ENCODE measurements at places on chromosomes 1 and 21. TPM values are rescaled to one million over a fixed set of nuclear protein-coding genes. Genes with fewer than 3 reads are reported as not detected.

SLC9C2 gene
- not detected for total RNA-seq

RAVER2 gene
- total RNA-seq, result 26.6 TPM

BNIPL gene
- 0.13 TPM for total RNA-seq

NES gene
- total RNA-seq, result 287 TPM

DHDDS gene
- 68.2 TPM for total RNA-seq

GSTM4 gene
- 4.0 TPM for total RNA-seq

CD52 gene
- total RNA-seq, result not detected

CD53 gene
- not detected for total RNA-seq

UMODL1 gene
- total RNA-seq, result not detected

FGR gene
- total RNA-seq, result not detected

NEXN gene
- 6.1 TPM for total RNA-seq

ADORA3 gene
- total RNA-seq, result 0.13 TPM

C1orf185 gene
- total RNA-seq, result not detected

SWT1 gene
- total RNA-seq, result 7.2 TPM

OR10Z1 gene
- total RNA-seq, result not detected

KCNJ10 gene
- not detected for total RNA-seq

VANGL2 gene
- not detected for total RNA-seq

CAPN8 gene
- not detected for total RNA-seq

CLIC6 gene
- total RNA-seq, result under 0.01 TPM

IL23R gene
- not detected for total RNA-seq

OR10J1 gene
- not detected for total RNA-seq

DSTYK gene
- total RNA-seq, result 10.6 TPM

HCRTR1 gene
- 0.57 TPM for total RNA-seq

MAPKAPK2 gene
- 29.9 TPM for total RNA-seq

SPRR5 gene
- not detected for total RNA-seq

HSPB7 gene
- not detected for total RNA-seq

CELA3B gene
- total RNA-seq, result 0.40 TPM

TLR5 gene
- total RNA-seq, result 0.27 TPM

RPTN gene
- total RNA-seq, result not detected

TRABD2B gene
- total RNA-seq, result not detected

BLACAT1 gene
- under 0.01 TPM for total RNA-seq

TAS1R1 gene
- total RNA-seq, result not detected

TSPEAR gene
- total RNA-seq, result not detected

KLHDC8A gene
- not detected for total RNA-seq

ARID1A gene
- 47.7 TPM for total RNA-seq

PYHIN1 gene
- total RNA-seq, result not detected

ZBTB8A gene
- total RNA-seq, result 7.1 TPM

All from thoracic aorta endothelial cell (primary cell).